ENCODE measurements at places on chromosomes 1 and 21.
A peak's percentile ranks its signal among the peaks of the same experiment; 100 is the strongest.

- DNase-seq: no peak
Measured at GRCh38 chr1:1038694-1039093, 18.8 kb downstream of the AGRN start.

DNA sequence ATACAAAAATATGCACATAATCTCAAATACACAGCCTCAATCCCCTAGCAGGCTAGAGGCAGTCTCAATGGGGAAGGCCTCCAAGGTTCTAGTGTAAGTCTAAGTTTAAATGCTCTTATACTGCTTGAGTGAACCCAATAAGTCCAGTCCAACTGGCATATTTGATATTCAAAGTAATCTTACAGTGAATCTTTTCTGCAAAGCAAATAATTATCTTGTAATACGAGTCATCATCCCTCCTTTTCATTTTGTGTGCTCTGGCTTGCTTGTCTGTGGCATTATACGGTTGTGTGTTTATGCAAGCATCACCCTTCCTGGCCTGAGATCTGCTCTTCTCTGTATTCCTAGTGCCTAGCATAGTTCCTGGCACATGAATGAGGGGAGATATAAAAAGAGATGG, 166.9 kb upstream of the HMGB4 start:
- no peak for DNase-seq

GRCh38 chr1:218817071-218817470, 356.6 kb upstream of the LYPLAL1 start:
- no peak for DNase-seq

GRCh38 chr1:10774615-10775310, 21.7 kb downstream of the CASZ1 start:
- DNase-seq: no peak

DNA sequence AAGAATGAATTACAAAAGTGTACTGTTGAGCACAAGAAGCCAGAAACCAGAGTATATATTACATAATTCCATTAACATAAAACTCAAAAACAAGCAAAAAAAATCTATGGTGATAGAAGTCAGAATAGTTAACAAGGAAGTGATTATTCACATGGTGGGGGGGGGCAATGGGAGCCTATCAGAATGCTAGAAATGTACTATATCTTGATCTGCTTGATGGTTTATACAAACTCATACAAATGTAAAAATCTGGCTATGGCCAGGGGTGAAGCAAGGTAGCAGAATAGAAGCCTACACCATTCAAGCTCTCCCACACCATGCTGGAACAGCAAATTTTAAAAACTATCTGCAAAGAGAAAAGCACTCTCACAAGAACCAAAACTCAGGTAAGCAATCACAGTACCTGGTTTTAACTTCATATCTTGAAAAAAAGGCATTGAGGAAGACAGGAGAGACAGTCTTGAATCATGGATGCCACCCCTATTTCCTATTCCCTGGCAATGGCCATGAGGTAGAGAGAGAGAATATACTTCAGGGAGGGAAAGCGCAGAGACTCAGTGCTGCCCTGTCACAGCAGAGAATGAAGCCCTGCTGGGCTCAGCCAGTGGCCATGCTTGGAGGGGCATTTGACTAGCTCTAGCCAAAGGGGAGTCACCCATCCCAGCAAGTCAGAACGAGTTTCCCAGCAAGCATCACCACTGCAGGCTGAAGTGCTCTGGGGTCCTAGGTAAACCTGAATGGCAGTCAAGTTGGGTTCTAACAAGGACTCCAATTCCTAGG, 73.8 kb downstream of the CDC42BPA start:
- no peak for DNase-seq

GRCh38 chr21:40294345-40294744, 427.1 kb downstream of the PCP4 start:
- DNase-seq: no peak

GRCh38 chr1:208081972-208082371, 162.2 kb downstream of the PLXNA2 start:
- no peak for DNase-seq

DNA sequence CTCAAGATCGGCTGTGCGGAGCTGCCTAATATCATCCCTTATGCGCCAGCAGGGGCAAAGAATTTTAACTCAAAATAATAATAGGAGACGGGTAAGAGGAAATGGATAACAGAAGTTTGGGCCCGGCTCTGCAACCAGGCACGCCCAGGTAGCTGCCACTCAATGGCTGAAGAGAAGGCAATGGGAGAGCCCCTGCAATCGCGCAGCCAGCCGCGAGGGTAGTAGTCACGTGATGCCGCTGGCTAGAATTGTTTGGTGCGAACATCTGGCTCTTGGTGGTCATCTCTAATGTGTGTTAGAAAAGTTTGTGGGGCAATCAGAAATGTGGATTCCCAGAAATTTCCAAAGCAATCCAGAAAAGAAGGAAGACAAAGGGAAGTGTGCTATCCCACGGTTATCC, 12.3 kb downstream of the BARHL2 start:
- DNase-seq: no peak

- no peak for DNase-seq
Measured at GRCh38 chr1:23446661-23447310, 22.2 kb upstream of the TCEA3 start.

GRCh38 chr1:167683641-167684502, 37.9 kb upstream of the MPZL1 start:
- no peak for DNase-seq

DNA sequence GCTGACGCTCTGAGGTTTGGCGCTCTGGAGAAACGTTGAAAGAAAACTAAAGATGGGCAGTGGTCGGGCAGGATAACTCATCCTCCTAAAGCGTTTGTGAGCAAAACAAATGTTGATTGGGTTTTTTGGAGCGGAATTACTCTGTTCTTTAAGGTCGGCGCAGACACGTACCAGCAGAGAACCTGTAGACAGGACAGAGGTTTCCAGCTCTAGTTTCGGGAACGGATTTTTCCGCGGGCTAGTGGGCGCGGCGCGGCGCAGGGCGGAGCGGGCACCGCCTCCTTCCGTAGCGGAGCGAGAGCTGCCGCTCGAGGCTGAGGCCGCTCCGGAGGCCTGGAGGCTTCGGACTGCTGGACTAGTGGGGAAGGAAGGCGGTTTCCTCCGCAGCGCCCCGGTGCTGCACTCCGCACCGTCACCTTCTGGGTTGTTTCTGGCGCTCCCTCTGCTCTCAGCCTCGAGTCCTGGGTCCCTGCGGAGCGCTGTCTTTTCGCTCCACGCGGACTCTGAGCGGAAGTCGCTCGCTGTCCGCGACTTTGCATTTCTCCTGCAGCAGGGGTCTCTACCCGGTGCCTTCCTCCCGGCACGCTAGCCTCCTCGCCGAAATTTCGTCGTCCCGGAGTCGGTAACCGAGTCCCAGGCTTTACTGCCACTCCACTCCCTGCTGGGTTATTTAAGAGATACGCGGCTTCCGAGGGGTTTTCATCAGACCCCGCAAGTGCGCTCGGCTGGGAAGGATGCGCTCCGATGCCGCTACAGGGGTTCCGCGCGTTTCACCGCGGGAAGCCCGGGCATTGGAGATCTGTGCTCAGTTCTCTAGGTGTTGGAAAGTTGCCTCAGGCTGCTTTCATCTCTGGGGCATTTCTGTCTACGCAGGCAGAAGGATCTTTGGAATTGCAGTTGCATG, 7.0 kb downstream of the FOXD2 start:
- DNase-seq: no peak

DNA sequence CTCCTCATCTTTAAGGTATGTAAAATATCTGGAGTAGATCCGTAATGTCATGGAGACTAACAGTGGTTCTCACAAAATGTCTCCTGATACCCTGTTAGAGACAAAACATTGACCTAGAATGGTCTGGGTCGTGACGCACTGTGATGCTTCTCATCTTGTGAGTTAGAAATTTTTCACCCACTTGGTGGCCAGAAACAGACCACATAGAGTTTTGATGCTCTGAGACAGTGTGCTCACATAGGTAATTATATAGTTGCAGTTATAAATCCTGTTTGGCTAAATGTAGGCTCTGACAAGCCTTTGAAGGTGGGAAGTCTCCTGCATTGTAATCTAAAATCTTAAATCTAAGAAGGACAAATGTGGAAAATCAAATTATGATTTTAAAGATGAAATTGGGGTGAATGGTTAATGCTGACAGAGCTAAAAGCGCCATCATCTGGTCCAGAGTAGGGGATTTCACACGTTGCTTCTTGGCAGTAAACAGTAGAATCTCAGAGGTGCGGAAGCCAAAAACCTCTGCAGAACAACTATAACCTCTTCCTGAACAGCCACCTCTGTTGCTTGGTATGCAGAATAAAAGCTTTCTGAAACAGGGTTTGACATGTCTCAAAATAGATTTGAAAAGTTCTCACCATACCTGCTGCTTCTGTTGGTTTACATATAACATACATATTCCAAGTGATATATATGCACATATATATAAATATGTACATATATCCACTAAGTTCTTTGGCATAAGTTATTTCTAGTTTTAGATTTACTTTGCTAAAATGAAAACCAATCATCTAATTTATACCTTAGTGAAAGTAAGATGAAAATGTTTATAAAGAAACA, 17.1 kb downstream of the RPAP2 start:
- DNase-seq: no peak

GRCh38 chr1:191963781-191964455, 194.3 kb upstream of the RGS18 start:
- no peak for DNase-seq

GRCh38 chr1:161193561-161194235, 5.2 kb downstream of the ADAMTS4 start:
- no peak for DNase-seq

GRCh38 chr1:3183813-3184212, 114.8 kb downstream of the PRDM16 start:
- no peak for DNase-seq

- no peak for DNase-seq
Measured at GRCh38 chr1:35708441-35708921, 10.2 kb downstream of the C1orf216 start.

- DNase-seq: no peak
Measured at GRCh38 chr1:94677714-94678113, 136.2 kb upstream of the F3 start.

GRCh38 chr1:178847396-178847849, 23.5 kb downstream of the ANGPTL1 start:
- peak; percentile 12 for DNase-seq

- DNase-seq: no peak
Measured at GRCh38 chr1:5847013-5847659, 145.1 kb downstream of the NPHP4 start.

DNA sequence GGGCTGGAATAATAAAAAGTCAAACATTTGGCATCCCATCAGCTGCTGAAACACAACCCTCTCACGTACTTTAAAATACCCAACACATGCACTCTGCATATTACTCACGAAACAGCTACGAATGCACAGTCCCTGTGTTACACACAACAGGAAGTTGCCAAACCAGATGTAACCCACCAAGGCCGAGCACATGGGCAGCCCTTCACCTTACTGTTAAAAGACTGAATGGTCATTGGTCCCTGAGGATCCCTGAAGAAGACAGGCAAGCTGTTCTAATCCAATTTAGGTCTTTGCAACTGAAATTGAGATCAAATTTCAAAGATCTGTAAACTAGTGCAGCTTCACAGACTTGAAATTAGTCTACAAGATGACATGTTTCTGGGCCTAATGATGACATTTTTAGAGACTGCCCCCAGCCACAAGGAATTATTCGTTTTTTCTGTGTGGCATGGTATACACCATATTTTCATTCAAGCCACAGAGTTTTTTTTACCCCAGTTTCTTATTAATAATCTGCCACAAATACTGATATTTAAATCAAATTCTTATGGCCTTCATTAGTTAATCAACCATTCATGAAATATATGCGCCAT, 25.6 kb upstream of the IER5 start:
- peak; percentile 60 for DNase-seq

DNA sequence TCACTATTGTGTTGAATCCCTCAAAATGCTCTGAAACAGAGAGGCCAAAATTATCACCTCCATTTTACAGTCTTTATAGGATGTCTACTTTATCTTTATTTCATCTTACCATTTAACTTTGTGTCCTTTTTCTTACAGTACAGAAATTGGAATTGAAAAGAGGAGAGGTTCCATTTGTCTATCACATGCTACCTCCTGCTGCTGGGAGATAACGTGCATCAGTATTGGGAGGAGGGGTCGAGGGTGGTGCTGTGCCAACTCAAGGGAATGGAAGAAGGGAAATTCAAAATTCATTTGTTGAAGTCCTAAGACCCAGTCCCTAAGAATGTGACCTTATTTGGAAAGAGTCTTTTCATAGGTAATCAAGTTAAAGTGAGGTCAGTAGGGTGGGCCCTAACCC, 85.3 kb downstream of the HHIPL2 start:
- DNase-seq: no peak

DNA sequence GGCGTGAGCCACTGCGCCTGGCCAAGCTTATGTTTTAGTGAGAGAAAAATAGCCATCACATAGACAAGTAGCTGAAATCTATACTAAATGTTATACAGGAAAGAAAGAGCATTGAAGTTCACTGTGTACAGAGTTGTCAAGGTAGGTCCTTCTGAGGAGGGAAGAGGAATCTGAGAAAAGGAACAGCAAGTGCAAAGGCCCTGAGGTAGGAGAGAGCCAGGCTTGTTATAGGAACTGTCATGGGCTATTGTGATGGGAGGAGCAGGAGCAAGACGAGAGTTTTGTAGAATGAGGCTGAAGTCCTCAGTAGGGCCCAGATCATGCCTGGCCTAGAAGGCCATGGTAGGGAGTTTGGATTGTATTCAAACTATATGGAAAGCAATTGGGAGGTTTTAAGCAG, 4.6 kb downstream of the ZDHHC18 start:
- no peak for DNase-seq
